H1 (cell line): ENCODE measurements at places on chromosomes 11 and 22. TPM values are rescaled to one million over a fixed set of nuclear protein-coding genes. Genes with fewer than 3 reads are reported as not detected.

Gene IRAG1
- 2.7 and 3.3 TPM in 2 replicates for total RNA-seq

Gene FGF3
- total RNA-seq = not detected in 2 replicates

Gene DGCR6
- total RNA-seq = 0.82 and 0.96 TPM in 2 replicates

- no peaks in the 10 kb centered on the region for H3K27me3 ChIP-seq
- no peaks in the 10 kb centered on the region; the same call in 1 of the 2 replicates for H3K4me1 ChIP-seq
- H3K4me3 ChIP-seq = peak overlapping the region; percentile 70
Observed at GRCh38 chr11:95067039-95067840, 521 bp downstream of the SRSF8 start.

GRCh38 chr22:21921729-21922128 is 30.9 kb downstream of the PPM1F start:
- peaks cover 11% of the 10 kb centered on the region for H3K4me1 ChIP-seq
- H3K27ac ChIP-seq = peak overlapping the region; percentile 44; the same call in 1 of the 2 replicates
- no peaks in the 10 kb centered on the region for H3K36me3 ChIP-seq
- no peak overlapping the region for H3K4me3 ChIP-seq
- peak; percentile 83 for DNase-seq
- no peaks in the 10 kb centered on the region for H3K27me3 ChIP-seq

DNA sequence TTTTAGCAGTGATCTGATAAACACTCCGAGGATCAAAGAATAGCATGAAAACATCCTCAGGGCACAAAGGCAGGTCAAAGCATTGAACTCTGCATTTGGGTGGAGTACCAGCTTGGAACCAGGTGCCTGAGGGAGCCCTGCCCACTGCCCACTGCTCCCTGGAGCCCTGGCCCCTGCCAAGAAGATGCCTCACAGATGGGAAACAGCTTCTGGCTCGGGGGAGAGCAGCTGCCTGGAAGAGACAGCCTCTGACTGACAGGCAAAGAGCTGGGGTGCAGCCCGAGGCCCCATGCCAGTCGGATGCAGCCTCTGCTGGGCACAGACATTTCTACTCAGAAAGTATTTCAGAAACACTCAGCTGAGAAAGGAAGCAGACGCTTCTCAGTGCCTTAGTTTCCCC is 13.2 kb downstream of the LMO1 start:
- no peak overlapping the region for H3K27ac ChIP-seq
- no peaks in the 10 kb centered on the region; the same call in 1 of the 2 replicates for H3K4me1 ChIP-seq
- H3K4me3 ChIP-seq = no peak overlapping the region
- no peaks in the 10 kb centered on the region for H3K36me3 ChIP-seq
- 0 out of 2 replicates have a peak, but pooled peaks cover 1% of the 10 kb centered on the region for H3K27me3 ChIP-seq
- DNase-seq = peak; percentile 37

DNA sequence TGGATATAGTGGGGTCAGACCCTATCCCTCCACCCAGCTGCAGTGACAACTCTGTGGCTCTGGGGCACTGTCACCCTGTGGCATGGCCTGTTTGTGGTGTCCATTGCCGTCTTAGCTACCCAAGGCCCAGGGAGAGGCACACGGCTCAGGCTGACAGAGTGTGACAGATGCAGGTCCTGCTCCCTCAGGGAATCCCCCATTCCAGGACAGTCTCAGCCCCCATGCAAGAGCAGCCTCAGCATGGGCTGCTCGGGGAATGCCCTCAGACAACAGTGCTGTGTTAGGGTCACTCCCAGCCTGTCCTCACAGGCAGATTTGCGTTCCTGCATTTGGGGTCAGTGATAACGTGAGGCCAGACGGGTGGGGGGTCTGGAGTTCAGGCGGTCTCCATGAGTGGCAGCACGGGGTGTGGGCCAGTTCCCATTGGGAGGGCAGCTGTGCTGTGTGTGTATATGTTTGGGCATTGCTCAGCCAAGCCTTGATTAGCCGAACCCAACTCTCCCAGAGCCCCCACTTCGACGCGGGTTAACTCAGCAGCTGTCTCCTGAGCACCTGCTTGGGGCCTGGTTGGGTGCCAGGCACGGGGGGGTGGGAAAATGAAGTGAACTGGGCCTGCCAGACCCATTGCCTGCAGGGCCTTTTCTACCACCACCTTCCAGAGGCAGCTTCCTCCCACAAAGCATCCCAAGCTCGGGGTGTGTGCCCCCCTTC is 5.3 kb upstream of the KCNQ1OT1 start:
- H3K4me1 ChIP-seq = peaks cover 6% of the 10 kb centered on the region
- peaks cover 35% of the 10 kb centered on the region for H3K27me3 ChIP-seq
- DNase-seq = no peak
- H3K36me3 ChIP-seq = no peaks in the 10 kb centered on the region
- no peak overlapping the region for H3K4me3 ChIP-seq

GRCh38 chr22:36840106-36840505 is 20.7 kb upstream of the NCF4 start:
- no peak overlapping the region for H3K4me3 ChIP-seq
- no peak for DNase-seq
- H3K36me3 ChIP-seq = no peaks in the 10 kb centered on the region
- H3K27me3 ChIP-seq = no peaks in the 10 kb centered on the region

DNA sequence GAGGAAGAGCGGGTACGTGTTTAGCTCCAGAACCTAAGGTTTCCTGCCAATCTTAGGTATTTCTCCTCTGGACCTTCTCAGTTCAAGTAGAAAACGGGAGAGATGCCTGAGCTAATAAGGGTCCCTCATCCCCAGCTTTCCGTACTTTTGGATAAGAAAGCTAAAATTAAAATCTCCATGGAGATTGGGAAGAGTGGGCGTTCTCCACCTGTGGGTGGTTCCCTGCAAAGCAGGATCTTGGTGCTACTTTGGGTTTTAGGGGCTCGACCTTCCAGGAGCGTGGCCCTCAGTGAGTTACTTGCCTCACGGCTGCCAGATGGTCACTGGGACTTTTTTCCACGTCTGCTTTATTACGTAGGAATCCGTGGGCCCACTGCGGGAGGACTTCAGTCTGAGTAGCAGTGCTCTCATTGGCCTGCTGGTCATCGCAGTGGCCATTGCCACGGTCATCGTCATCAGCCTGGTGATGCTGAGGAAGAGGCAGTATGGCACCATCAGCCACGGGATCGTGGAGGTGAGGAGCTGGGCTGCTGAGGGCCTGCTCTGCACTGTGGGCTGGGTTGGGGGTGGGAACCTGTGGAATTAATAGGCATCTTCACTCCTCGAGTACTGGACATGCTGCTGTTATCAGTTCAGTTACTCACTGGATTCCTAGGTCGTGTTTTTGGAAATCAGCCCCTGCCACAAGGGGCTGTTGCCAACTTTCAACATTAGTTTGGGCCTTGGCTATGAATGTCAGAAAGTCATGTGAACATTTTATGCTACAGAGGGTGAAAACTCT is 17.8 kb upstream of the ST14 start:
- no peaks in the 10 kb centered on the region for H3K27me3 ChIP-seq
- H3K27ac ChIP-seq = no peak overlapping the region; the same call in 1 of the 2 replicates
- H3K4me1 ChIP-seq = peaks cover 6% of the 10 kb centered on the region
- DNase-seq = no peak

DNA sequence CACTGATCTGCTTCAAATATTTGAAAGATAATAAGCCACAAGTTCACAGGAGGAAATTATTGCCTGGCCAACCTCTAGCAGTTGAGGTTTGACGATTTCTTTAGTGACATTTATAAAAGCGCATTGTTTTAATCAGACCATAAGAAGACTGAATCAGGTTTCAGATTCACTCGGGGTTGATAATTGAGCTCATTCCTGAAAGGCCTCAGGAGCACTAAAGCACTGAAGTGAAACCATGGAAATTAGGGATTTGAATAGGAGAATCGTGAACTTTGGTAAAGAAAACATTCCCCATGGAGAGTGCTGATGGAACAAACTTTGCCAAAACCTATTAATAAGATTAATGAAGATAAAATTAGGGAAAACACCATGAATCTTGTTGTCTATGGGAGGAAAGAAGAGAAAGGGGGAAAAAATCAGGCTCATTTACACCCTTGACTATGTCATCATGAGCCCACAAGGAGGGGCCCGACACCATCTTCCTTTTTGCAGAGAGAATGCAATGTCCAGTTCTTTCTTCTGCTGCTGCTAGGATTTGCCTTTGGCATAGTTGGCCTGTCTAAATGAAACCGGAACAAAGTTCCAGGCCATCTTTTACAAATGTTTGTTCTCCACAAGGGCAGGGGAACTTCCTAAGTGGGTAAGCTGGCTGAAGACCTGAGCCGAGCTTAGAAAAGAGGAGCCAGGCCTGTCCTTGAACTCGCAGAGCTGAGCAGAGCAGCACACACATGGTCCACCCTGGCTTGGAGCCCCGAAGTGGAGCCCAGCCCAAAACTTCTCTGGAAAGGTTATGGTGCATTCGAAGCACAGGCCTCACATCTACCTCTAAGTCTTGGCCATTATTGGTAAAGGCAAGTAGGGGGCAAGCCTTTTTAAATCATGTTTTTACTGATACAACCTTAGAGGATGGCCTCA is 56.1 kb upstream of the EIF3M start:
- H3K27me3 ChIP-seq = no peaks in the 10 kb centered on the region
- H3K4me3 ChIP-seq = no peak overlapping the region

- H3K4me1 ChIP-seq = peaks cover 4% of the 10 kb centered on the region; the same call in 1 of the 2 replicates
- H3K27me3 ChIP-seq = no peaks in the 10 kb centered on the region
- H3K27ac ChIP-seq = no peak overlapping the region
- H3K4me3 ChIP-seq = no peak overlapping the region
- no peaks in the 10 kb centered on the region for H3K36me3 ChIP-seq
Observed at GRCh38 chr11:46249938-46250744, 27.3 kb upstream of the CREB3L1 start.

- H3K4me1 ChIP-seq = no peaks in the 10 kb centered on the region
- no peak overlapping the region for H3K27ac ChIP-seq
- H3K36me3 ChIP-seq = no peaks in the 10 kb centered on the region
- no peak for DNase-seq
- H3K4me3 ChIP-seq = no peak overlapping the region
Observed at GRCh38 chr11:41281131-41281742, 178.2 kb downstream of the LRRC4C start.
